ENCODE measurements at places on chromosomes 6 and 20.

DNA sequence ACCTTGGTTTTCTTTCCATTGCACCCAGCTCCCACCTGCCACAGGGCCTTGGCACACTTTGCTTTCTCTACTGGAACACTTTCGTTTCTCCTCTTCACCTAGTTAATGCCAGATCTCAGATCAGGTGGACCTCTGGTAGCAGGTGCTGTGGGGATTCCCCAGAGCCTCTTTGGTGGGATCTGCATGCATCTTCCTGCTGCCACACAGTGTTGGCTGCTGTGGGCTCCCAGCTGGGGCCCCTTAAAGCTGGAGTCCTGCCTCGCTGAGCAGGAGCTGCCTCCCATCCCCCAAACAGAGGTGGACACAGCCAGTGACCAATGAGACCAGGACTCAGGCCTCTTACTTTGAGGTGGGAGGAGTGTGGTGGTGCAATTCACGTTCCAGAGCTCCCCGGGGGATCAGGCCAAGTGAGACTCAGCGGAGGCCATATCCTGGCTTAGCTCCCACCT, 28.4 kb downstream of the CEBPB start:
- DNase-seq = no peak

DNA sequence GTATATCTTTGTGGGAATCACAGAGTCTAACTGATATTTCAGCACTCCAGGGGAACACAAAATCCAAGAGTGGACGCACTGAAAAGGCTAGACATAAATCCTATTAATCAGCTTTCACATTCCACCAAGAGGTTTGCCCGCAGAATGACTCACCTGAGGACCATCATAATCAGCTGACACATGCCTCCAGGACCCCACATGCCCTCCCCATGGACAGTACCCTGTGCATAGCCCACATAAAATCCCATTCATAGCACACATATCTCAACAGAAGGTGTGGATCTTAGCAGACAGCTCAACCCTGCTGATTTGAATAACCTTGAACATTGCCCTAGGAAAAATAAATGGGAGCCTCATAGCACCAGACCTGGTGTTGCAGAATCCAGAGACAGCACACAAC, 246.8 kb upstream of the TENT5A start:
- DNase-seq = no peak

- peak; percentile 56 for DNase-seq
These were observed 156.6 kb downstream of the NFATC2 start for GRCh38 chr20:51385646-51386530.

DNA sequence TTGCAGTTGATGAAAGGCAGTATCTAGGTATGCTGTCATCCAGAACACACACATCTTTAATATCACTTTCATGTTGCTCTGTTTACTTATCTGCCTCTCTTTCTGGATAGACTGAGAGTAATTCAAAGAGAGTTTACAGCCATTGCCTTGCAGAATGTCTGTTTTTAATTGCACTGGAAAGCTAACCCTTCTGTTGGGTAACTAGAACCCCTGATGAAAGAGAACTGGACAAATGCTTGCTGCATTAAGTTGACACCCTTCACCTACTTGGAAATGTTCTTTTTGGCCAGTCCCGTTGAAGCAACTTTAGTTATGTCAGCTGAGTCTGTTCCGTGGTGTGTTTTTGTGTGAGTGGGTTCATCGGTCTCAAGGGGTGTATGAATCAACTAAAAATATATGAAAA, 383.8 kb upstream of the CITED2 start:
- no peak for DNase-seq

DNA sequence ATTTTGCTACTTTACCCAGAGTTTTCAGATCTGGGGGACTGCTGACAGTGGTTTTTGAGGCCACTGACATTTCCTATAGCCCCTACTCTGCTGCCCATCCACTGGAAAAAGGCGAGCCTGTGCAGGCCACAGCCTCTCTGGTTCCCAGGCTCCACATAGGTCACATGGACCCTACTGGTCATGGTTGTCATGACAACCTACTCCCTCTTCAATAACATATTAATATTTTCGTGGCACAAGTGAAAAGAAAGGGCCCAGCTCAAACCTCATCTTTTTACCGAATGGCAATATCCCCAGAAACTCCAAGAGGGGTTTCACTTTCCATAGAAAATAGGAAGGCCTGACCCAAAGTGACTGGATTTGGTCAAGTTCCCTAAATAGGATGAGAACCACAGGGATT, 11.0 kb upstream of the FOXO3 start:
- DNase-seq = no peak

GRCh38 chr6:30554404-30554803, 1.9 kb downstream of the GNL1 start:
- DNase-seq = no peak

- no peak for DNase-seq
These were observed 2.1 kb upstream of the CDKN1A start for GRCh38 chr6:36676141-36677058.

- DNase-seq = no peak
These were observed 508.0 kb downstream of the QKI start for GRCh38 chr6:163922562-163922961.

DNA sequence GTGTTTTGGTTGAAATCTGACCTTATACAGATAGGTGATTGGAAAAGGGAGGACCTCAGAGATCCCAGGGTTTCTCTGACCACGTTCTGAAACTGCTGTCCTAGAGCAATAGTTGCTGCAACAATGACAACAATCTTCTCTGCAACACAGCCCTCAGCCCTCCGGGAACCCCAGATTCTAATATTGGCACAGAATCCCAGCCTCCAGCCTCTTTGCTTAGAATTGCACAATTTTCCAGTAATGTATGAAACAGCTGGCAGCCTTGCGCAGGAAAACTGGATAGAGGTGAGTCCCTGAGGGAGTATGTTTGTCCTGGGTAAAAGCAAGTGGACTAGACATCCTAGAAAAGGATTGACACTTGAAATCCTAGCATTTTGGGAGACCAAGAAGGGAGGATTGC, 30.4 kb upstream of the PNRC1 start:
- DNase-seq = no peak

- no peak for DNase-seq
These were observed 27.9 kb downstream of the SDCBP2 start for GRCh38 chr20:1301031-1301529.

DNA sequence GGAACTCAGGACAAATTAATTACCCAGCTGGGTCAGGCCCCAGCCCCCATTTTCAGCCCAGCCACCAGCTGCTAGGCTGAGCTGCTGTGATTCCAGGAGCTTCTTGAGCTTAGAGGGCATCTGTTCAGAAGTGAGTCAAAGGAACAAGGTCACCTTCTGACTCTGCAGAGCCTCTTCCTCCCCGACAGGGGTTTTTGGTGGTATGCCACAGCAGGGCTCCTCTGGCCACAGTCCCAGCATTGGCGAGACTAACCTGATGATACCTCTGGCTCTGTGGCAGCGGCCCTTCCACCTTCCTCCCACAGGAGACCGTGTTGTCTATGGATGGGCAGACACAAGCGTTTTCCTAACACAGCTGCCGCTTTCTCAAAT, 39.7 kb downstream of the ZC3H12D start:
- DNase-seq = no peak

GRCh38 chr6:25404091-25404490, 124.9 kb downstream of the CARMIL1 start:
- DNase-seq = no peak

DNA sequence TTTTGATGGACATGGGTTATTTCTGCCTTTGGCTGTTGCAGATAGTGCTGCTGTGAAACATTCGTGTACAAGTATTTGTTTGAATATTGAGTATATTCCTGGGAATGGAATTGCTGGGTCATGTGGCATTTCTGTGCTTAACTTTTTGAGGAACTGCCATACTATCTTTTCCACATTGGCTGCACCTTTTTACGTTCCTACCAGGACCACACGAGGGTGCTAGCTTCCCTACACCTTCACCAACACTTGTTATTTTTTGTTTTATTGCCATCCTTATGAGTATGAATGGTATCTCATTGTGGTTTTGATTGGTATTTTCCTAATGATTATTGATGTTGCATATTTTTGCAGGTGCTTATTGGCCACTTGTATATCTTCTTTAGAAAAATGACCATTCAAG, 47.8 kb upstream of the PLCG1 start:
- DNase-seq = no peak

- DNase-seq = peak; percentile 41
These were observed 42.8 kb downstream of the HLA-DPB1 start for GRCh38 chr6:33118525-33119123.

- DNase-seq = no peak
These were observed 9.9 kb downstream of the PSMA7 start for GRCh38 chr20:62133051-62133845.

GRCh38 chr6:142705054-142705453, 239.9 kb downstream of the HIVEP2 start:
- no peak for DNase-seq

- DNase-seq = no peak
These were observed 102.8 kb upstream of the TMEM170B start for GRCh38 chr6:11434565-11435326.

DNA sequence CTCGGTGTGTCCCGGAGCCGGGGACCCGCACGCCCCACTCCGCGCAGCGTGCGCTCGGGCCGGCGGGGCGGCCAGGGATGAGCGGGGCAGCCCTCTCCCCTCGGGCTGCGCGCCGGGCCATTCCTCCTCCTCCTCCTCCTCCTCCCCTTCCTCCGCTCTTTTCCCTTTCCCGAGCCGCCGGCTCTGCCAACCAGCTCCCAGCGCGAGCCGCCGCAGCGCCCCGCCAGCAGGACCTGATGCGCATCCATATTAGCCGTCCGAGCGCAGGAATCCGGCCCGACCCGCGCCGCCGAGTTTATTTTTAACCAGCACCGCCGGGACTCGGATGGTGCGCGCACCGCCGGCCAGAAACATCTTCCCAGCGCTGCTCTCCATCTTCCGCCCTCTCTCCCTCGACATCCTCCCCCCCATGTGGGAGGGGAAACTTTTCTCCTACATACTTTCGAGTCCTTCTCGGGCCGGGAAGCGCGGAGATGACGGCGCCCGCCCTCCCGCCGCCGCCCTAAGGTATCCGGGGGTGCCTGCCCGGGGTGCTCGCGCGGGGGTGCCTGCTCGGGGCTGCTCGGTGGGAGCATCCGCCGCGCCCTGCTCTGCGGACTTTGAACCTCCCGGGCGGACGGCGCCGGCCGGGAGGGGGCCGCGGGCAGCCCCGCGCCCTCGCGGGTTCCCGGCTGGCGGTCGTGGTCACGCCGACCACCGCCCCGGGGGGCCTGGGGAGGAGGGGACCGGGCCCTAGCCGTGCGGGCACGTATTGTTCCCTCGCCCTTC, 619 bp downstream of the RREB1 start:
- DNase-seq = peak; percentile 54

DNA sequence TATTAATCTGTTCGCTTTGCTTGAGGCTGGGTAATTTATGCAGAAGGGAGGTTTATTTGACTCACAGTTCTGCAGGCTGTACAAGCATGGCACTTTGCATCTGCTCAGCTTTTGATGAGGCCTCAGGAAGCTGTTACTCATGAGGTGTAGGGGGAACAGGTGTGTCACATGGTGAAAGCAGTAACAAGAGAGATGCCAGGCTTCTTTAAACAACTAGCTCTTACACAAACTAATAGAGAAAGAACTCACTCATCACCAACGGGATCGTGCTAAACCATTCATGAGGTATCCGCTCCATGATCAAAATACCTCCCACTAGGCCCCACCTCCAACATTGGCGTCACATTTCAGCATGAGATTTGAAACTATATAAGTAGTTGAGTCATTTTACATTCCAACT, 34.4 kb upstream of the GCLC start:
- no peak for DNase-seq

DNA sequence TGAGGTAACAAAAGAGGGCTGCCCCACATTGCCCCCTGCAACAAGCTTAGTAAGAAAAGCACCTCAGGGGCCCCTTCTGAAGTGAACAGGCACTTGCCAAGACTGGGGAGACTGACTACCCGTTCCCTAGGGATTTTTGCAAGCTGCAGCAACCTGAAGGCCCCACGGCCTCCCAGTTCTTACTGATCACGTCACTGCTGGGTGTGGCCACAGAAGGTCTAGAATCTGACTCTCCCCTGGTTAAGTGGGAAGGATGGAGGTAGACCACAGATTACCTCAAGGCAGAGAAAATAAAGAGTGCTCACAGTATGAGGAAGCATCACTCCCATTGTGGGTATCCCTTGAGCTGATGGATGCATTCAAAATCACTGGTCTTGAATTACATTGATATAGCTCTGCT, 201.5 kb upstream of the KCNQ5 start:
- no peak for DNase-seq

- no peak for DNase-seq
These were observed 9.3 kb upstream of the ID1 start for GRCh38 chr20:31595654-31596411.

DNA sequence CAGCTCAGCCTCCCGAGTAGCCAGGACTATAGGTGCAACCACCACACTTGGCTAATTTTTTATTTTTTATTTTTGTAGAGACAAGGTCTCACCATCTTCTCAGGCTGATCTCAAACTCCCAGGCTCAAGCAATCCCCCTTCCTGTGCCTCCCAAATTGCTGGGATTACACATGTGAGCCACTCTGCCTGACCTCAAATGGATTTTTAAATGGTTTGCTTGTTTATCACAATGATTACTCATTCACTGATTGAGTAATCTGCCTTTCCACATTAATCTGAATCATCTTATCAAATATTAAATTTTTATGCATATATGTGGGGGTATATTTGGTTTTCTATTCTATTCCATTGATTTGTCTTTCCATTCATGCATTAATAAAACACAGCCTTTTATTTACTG, 9.4 kb upstream of the KHDC1L start:
- DNase-seq = no peak

- no peak for DNase-seq
These were observed 272.1 kb upstream of the EYS start for GRCh38 chr6:65979120-65979519.

- DNase-seq = no peak
These were observed 131.2 kb upstream of the CLDN20 start for GRCh38 chr6:155132617-155133016.

DNA sequence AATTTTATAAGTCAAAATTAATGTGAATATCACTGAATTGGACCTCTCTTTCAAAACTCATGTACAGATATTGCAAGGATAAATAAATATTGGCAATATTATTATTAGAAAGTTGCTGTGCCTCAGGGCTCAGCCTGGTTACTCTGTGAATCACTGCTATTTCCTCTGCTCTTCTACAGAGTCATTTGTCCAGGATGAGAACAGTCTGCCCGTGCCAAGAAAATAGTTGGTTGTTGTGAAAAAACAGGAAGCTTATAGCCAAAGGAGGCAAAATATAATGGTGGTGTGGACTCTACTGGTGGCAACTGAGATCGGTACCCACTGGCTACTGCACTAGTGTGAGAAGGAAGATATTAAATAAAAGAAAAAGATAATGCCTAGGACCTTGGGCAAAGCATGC, 93.6 kb downstream of the RIMS1 start:
- no peak for DNase-seq

DNA sequence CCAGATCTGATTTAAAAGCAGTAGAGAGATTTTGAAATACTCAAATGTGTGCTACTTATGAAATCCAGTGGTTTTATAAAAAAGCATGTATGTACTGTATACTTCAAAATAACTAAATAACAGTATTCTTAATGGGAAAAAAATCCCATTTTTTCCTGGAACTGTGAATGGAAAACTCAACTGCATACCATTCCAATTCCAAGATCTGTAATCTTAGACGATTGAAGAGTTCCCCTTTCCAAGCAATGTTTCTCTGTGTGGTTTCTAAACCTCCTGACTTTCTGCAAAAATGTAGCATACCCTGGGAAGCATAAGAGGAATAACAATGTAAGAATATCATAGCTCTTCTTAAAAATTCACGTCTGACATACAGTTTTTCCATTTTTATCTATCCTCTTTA, 40.3 kb upstream of the HIVEP2 start:
- DNase-seq = no peak

GRCh38 chr20:3209257-3209945, at the start of gene ITPA:
TSS of gene ITPA (plus strand) at chr20:3209498. CDS start at chr20:3209552, 54 bp downstream.
- DNase-seq = peak; percentile 70
